ENCODE measurements at places on chromosomes 12 and 14. TPM values are rescaled to one million over a fixed set of nuclear protein-coding genes. Genes with fewer than 3 reads are reported as not detected.

Gene TMEM63C
- total RNA-seq = not detected

- no peak overlapping the region for H3K27ac ChIP-seq
- no peaks in the 10 kb centered on the region for H3K36me3 ChIP-seq
- no peaks in the 10 kb centered on the region for H3K27me3 ChIP-seq
- no peak overlapping the region for H3K4me3 ChIP-seq
- no peak for DNase-seq
- H3K4me1 ChIP-seq = no peaks in the 10 kb centered on the region
Observed at GRCh38 chr12:81617915-81618314, 141.2 kb downstream of the PPFIA2 start.

GRCh38 chr12:111440631-111441030 lies 34.9 kb downstream of the SH2B3 start:
- no peaks in the 10 kb centered on the region for H3K27me3 ChIP-seq
- H3K4me1 ChIP-seq = peaks cover 29% of the 10 kb centered on the region
- H3K36me3 ChIP-seq = peaks cover 10% of the 10 kb centered on the region
- no peak overlapping the region for H3K4me3 ChIP-seq
- no peak overlapping the region for H3K27ac ChIP-seq
- DNase-seq = no peak

DNA sequence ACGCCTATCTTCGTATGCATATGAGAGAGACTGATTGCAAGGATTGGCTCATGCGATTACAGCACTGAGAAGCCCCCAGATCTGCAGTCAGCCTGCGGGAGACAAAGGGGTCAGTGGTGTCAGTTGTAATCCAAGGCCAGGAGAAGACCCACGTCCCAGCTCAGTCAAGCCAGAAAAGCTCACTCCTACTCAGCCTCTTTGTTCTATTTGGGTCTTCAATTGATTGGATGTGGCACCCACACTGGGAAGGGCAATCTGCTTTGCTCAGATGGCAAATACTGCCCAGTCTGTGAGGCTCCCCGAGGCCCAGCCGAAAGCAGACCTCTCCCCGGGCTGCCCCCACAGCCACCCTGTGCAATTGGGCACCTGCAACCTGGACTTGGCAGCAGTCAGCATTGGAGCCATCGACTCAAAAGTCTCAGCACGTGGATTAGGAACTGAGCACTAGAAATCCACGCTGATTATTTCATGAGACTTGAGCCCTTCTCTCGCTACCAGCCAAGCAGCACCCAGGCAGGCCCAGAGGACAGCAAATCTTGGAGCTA lies 39.6 kb upstream of the TMEM179 start:
- H3K4me1 ChIP-seq = no peaks in the 10 kb centered on the region
- no peak overlapping the region for H3K4me3 ChIP-seq
- peaks cover 3% of the 10 kb centered on the region for H3K27me3 ChIP-seq
- H3K36me3 ChIP-seq = no peaks in the 10 kb centered on the region
- H3K27ac ChIP-seq = no peak overlapping the region

Gene RBM19
- total RNA-seq = 15.4 TPM

Measured in fibroblast of lung (primary cell).